ENCODE measurements at places on chromosomes 16 and 17.

- DNase-seq = no peak
Measured at GRCh38 chr16:85662482-85662812, 26.3 kb downstream of the GINS2 start.

GRCh38 chr17:50127697-50128361, 2.1 kb downstream of the SAMD14 start:
- no peak for DNase-seq

DNA sequence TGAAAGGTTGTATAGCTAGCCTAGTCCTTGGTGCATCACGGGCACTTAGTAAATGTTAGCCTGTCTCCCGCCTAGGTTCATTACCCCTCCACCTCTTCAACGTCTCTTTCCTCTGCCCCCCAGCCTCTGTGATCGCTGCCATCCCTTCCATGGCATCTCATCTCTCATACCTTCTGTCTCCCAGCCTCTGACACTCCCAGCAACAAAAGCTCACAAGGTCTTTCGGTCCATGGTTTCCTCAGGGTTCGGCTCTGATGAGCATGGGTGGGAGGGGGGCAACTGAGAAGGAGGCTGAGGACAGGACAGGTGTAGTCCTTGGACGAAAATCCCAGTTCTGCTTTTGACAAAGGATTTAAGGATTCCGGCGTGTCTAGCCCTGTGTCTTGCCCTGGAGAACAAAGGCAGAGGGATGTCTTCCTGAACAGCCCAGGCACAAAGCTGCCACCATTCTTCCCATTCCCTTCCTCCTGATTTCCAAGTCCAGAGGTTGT, 16.7 kb downstream of the CCR7 start:
- DNase-seq = no peak

DNA sequence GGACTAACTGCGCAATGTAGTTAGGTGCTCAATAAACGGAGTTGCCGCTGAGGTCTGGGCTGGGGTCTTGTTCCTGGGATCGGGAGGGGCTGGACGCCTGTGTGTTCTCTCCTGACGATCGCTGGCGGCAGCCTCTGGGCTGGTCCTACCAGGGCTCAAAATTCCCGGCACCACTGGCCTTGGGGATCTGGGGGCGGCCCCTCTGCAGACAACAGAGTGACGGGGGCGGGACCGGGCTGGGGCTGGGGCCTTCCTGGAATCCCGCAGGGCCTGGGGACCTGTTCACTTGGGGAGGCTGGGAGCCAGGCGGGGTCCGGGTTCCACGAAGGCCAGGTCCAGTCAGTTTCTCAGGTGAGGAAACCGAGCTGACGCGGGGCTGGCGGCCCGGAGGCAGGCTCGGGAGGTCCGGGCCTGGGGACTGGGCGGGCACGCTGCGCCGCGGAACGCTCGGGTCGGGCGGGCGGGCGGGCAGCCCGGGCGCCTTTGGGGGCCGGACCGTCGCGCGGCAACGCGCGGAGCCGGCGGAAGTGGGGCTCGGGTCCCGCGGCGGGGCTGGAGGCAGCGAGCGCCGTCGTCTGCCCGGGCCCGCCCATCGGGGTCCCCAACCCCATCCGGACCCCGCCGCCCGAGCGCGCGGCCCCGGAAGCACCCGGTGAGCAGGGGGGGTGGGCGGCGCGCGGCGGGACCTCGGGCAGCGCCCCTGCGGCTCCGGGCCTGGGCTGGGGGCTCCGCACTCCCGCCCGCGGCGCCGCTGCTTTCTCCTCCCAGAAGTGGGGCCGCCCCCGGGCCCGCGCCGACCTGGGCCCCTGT, at the start of gene PIGQ:
Gene PIGQ, plus strand, starts transcription at position 524 of the 810 bp plus-strand sequence. CDS start 4,107 bp downstream, outside the sequence.
- DNase-seq = peak; percentile 20

DNA sequence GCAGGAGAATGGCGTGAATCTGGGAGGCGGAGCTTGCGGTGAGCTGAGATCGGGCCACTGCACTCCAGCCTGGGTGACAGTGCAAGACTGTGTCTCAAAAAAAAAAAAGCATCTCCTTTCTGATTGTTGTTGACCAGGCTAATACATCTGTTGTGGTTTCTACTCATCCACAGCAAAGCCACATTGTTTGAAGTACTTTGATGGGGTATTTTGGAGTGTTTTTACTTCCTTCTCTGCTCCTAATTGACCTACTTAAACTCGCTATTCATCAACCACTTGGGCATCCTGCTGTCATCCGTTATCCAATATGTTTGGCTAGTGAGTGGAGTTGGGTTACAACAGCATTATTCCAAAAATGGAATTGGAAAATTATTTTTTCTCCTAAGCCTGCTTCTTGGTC, 3.5 kb upstream of the CDC27 start:
- DNase-seq = no peak

DNA sequence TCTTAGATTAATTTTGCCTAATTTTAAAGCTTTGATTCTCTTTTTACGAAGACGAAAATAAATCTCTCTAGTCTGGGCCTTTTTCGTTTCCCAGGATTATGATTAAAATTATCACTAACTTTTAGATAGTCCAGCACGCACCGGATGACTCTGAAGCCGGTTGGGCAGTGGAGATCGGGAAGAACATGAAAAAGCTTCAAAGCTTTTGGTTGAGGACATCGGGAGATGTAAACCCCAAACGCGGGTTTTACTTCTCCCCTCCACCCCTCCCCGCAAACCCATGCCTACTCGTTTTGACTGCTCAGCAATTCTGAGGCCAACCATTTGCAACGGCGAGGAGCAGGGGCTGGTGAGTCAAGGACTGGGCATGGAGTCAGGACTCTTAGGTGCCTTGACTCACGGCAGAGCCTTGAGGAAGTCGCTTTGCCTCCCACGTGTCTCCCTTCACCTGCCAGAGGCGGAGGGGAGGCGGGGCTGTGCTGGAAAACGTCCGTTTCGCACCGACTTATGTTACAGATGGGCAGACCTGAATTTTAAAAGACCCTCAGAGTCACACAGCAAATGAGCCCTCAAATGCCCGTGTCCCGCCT, 989 bp upstream of the DUSP14 start:
- peak; percentile 55 for DNase-seq

- DNase-seq = no peak
Measured at GRCh38 chr17:21005367-21005766, 37.4 kb downstream of the USP22 start.

GRCh38 chr16:66872943-66873684, 7.2 kb upstream of the PDP2 start:
- DNase-seq = peak; percentile 100

- DNase-seq = no peak
Measured at GRCh38 chr17:13753771-13754170, 152.0 kb upstream of the HS3ST3A1 start.

DNA sequence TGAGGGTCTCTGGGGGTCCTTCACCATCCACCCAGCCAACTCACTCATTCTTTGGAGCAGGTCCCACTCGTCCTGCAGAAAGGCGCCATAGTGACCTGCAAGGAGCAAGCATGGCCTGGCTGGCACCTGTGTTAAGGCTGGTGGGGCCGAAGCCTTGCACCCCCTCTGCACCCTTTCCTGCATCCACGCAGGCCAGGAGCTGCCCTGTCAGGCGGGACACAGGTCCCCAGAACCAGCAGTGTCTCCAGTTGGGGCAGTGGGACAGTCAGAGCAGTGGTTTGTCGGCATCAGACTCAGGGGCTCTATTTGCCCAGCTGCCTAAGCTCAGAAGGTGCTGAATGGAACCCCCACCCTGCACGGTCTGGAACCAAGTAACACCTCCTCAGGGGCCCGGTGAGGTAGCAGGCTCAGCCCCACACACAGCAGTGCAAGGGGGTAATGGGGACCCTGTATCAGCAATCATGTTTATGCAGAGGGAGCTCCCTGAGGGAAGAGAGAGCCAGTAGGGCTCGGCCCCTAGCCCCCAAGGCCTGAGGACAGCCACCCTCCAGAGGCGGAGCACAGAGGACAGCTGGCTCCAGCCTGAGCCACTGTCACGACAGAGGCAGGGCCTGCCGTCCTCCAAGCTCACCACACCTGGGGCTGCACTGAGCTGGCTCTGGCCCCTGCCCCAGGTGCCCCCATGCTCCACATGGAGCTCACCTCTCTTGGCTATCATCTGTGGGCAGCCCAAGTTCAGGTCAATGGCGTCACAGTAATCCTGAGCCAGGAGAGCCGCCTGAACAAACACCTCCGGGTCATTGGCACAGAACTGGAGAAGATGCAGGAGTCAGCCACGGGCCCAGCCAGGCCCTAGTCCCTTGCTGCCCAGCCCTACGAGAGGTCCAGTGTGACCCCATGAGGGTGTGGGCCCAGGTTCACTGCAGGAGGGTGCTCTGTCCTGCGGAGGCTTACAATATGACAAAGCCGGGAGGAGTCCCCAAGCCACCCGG, 1.9 kb downstream of the DUS1L start:
- DNase-seq = no peak

GRCh38 chr17:14429084-14429483, 128.2 kb downstream of the HS3ST3B1 start:
- no peak for DNase-seq

- no peak for DNase-seq
Measured at GRCh38 chr17:58294034-58294433, 13.3 kb upstream of the MPO start.

- DNase-seq = no peak
Measured at GRCh38 chr17:885971-886571, 93.5 kb downstream of the NXN start.

DNA sequence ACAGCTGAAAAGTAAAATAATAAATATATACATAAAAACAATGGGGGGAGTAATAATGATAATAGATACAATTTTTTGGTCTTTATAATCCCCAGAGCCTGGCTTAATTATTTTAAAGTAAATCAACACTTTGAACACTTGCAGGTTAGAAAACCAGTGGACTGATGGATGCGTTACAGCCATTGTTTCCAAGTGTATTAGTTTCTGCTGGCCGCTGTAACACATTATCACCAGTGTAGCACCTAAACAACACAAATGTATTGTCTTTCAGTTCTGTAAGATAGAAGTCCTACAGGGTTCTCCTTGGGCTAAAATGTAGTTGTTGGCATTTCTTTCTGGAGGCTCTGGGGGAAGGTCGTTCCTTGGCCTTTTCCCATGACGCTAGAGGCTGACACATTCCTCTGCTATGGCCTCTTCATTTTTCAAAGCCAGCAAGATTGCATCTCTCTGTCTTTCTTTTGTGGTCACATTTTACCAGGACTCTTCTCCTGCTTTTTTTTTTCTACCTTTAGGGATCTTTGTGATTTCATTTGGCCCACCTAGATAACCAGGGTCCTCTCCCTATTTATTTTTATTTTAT, 116.8 kb downstream of the WWOX start:
- DNase-seq = no peak

Data from inflammatory macrophage (primary cell).